ENCODE measurements at places on chromosomes 5 and 9.

DNA sequence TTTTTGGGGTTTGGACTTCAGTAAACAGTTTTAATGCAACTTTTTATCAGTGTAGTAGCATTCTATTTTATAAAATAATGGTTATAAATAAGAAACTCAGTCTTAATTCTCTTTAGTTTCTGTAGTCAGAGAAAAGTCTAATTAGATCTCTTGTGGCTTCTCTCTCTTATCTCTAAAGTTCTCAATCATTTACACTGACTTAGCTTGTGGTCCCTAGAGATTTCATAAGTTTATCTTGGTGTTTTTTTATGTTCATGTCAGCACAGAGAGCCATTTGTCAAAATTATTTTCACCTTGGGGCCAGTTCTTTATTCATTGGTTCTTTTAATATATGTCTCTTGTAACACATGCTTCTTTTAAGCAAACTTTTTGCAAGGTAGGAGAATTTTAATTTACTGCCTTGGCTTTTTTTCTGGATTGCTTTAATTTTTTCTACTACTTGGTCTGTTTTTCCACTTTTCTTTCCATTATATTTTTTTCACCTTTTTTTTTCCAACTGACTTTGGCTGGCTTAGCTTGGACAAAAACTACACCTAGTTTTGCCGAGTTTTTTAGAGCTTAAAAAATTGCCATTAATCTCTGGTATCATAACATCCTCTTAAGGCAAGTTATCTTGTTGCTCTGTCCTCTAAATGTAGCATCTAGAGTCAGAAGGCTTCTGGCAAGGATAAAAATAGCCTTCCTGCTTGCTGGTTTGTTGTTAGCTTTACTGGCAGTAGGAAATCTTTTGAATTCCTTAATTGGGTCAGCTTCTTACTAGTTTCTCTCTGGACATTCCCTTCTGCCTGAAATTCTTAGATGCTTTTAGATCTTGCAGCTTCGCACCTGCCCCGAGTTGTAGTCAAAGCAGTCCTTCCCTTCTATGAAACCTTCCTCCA lies 35.3 kb downstream of the CPEB4 start:
- no peak for DNase-seq

- no peak for DNase-seq
Measured at GRCh38 chr5:39631958-39632357, 207.2 kb upstream of the DAB2 start.

- no peak for DNase-seq
Measured at GRCh38 chr5:134626369-134627014, 6.1 kb downstream of the SAR1B start.

GRCh38 chr9:94160594-94161501 lies 76.6 kb downstream of the PTPDC1 start:
- no peak for DNase-seq
